Stimulated activated CD4-positive, alpha-beta T cell treated with anti-CD3 and anti-CD28 coated beads, Interleukin-15, amount 100 ng/mL, for 1 hour (primary cell): ENCODE measurements at places on chromosomes 1 and 21.

- DNase-seq: no peak
Observed at GRCh38 chr1:1264868-1265272, 8.8 kb downstream of the UBE2J2 start.

DNA sequence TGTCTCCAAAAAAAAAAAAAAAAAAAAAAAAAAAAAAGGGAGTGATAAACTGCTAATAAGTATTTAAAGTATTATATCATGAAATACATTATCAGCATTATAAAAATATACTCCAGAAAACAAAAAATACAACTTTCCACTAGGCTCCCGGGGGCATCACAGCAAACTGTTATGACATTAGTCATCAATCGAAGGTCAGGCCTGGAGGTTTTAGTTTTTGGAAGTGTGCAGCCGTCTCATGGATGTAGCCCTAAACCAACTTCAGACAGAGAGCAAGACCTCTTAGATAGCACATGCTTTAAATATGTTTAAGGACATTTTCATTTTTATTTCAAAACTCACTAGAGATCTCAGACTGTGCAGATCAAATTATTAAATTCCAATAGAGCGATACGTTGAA lies 106.3 kb downstream of the RERE start:
- DNase-seq: no peak

- DNase-seq: no peak
Observed at GRCh38 chr1:214432245-214432644, 119.2 kb downstream of the PTPN14 start.

- DNase-seq: no peak
Observed at GRCh38 chr1:63799307-63799706, 25.5 kb downstream of the ROR1 start.

- no peak for DNase-seq
Observed at GRCh38 chr1:168567007-168567406, 9.4 kb upstream of the XCL1 start.

DNA sequence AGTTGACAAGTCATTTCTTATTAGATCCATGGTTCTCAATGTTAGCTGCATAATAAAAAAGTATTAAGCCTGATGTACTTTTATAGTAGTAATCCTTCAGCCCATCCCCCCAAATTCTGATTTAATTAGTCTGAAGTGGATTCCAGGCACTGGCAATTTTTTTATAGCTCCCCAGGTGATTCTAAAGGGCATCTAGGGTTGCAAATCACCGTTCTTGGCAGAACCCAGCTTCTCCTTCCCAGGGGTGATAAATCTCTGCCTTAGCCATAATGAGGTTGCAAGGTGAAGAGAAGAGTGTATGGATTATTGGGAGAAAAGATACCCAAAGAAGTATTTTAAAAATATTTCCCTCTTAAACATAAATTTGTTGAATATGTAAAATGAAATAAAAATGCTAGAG lies 43.0 kb upstream of the RXRG start:
- DNase-seq: no peak
